Hypothalamus (tissue), 51 donors: ENCODE measurements at places on chromosomes 3 and 15.

DNA sequence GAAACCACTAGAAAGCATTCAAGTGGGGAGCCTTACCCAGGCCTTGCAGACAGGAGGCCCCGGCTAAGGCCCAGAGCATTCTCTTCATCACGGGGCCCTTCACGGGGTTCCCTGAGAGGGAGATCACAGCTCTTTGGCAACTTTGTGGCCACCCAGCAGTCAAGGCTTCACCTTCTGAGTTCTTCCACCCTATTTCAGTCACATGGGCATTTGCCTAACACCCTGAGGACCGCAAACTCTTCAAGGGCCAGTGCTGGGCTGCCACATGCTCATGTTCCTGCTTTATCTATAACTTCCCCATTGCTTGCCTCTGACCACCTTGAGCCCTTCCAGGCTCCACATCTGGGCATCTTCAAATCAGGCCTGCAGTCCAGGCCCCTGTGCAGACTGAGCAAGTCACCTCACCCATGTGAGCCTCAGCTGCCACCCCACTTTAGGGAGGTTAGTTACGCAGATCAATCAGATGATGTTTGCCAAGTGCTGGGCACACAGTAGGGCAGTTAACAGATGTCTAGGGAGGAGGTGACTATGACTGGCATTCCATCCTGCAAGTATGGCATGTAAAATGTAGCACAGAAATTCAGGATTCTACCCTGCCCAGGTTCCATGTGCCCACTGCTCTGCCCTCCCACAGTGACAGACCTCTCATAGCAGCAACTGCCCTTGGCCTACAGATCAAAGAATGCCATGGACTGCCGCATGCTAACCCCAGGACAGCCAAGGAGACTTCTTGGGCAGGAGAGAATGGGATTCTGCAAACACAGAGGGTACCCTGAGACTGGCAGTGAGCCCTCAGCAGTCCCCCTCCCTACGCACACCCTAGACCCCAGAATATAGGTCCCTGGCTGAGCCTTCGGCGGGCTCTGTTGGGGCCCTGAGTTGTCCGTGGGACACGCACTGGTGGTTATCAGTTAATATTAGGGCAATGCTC lies 37.6 kb upstream of the ZNF710 start:
- DNase-seq = no peak

GRCh38 chr15:51355096-51355495 lies 13.6 kb downstream of the GLDN start:
- DNase-seq = no peak

GRCh38 chr15:72375501-72375845 lies 341 bp downstream of the HEXA start:
- DNase-seq = no peak

DNA sequence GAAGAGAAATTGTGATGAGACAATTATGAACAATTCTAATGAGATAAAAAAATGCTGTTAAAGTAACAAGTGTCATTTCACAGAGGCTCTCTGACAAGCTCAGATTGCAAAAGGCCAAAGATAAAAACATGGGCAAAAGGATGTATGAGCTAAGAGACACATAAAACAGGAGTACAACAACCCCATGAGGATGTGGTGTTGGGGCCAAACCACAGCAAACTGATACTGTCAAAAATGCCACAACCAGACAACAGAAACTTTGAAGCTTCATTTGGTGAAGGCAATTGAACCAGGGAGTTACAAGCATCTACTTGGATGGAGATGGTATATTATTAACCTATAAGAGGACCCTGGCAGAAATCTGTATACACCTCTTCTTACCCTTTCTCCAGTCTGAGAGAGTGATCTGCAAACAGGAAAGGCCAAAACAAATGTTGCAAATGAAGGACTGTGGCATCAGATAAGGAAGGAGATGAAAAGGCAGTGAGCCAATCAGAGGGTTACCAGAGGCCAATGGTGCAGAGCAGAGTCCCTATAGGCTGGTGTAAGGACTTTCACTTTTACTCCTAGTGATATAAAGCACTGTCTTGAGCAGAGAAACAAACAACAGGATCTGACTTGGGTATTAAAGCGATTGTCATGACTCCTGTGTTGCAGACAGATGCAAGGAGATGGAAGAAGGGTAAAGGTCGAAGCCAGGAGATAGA lies 659.0 kb downstream of the NTRK3 start:
- DNase-seq = no peak

DNA sequence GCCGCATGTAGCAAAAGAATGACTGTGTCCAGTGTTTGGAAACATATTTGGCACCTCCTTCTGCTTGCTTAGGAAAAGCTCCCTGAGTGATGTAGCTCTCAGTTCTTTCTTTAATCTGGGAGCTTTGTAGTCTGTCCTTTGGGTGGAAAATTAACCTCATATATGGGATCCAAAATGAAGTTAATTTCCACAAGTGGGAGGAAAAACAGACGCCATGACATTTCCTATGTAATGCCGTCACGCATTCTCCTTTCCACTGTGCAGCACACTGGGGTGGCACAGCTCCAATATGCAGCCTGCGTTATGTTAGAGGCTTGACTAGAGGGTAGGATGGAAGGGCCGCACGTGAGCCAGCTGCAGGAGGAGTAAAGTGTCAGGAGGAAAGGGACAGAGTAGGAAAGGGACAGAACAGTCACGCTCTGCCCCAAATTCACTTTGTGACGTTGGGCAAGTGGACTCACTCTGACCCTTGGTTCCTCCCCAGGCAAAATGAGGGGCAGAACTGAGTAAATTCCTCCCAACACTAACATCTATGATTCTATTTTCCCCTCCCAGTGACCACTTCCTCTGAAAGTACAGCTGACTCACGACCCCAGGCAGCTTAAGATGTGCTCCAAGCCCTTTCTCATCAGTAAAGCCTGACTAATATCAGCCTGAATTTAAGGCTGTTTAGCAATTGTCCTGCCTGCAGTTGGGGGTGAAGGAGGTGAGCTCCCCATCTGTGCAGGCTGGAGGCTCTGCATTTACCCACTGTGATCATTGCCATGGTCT lies 176.5 kb upstream of the PFN2 start:
- no peak for DNase-seq

DNA sequence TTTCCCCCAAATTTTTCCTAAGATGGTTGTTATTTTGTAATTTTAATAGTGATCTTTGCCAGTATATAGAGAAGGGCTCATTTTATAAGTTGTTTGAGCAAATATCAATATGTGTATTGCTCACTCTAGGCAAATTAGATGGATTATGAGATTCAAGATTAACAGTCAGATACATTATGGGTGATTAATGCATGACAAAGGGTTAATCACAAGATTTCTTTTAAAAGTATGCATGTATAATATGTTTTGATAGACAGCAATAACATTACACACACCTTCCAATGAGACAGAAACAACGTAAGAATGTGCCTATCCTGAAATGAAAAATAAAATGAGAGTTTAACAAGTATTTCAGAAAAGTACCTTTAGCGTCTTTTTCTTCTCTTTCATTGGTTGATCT lies 547.6 kb upstream of the AGTR1 start:
- no peak for DNase-seq

GRCh38 chr15:65818927-65819562 lies 27.0 kb upstream of the DENND4A start:
- no peak for DNase-seq

DNA sequence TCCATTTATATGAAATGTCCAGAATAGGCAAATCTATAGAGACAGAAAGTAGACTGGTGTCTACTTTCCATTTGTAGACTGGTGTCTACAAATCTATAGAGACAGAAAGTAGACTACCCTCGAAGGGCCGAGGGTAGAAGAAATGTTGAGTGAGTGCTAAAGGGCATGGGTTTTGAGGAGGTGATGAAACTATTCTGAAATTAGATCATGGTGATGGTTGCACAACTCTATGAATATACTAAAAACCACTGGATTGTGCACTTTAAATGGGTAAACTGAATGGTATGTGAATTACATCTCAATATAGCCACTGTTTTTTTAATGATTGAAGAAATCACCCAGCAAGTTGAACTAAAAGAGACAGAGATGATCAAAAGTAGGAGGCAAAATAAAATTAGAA lies 27.9 kb downstream of the TP53BP1 start:
- DNase-seq = no peak

DNA sequence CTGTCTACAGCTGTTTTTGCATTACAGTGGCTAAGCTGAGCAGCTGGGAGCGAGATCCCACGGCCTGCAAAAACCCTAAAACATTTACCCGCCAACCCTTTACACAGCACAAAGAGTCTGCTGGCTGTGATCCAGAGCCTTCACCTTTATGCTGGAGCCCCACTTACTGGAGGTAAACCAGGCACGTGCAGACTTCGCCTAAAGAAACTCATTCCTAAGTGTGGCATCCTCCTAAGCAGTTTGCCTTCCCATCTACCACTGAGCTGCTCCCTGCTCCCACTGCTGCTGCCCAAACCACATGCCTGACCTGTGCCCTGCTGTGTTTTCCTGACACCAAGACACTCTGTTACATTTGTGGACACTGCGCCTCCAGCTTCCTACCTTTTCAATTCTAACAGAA lies 53.0 kb downstream of the CHSY1 start:
- DNase-seq = no peak

DNA sequence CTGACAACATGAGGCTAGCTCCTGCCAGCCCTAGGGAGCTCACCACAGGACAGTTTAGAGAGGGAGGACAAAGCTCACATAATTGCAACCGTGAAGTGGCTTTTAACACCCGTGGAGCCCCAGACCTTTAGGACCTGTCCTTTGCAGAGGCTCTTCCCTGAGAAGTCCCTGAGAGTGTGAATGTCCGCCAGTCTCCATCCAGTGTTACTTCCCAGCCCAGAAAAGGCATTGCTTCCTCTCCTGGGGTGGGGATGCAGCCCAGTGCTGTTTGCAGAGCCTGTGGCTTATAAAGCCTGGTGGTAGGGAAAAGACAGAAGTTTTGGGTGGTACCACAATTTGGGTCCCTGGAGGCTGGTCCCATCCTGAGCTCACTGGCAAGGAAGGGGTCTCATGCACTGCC lies 182.0 kb downstream of the SLCO3A1 start:
- DNase-seq = no peak

DNA sequence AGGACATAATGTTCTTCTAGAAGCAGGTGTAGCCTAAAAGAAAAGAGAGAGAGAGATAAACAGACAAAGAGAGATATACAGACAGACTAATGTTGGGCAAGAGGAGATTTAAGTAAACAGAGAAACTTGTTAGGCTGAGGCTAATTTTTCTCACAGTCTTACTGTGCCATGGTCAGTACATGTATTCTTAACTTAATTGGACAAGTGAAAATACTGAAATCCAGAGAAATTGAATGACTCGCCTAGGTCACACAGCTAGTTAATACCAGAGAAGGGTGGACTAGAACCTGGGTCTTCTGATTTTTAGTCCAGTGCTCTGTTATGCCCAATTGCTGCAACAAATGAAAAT lies 6.7 kb upstream of the ZNF609 start:
- DNase-seq = no peak

GRCh38 chr3:89612027-89612426 lies 504.6 kb downstream of the EPHA3 start:
- no peak for DNase-seq

- DNase-seq = no peak
Observed at GRCh38 chr3:50537421-50538129, 30.0 kb downstream of the C3orf18 start.

DNA sequence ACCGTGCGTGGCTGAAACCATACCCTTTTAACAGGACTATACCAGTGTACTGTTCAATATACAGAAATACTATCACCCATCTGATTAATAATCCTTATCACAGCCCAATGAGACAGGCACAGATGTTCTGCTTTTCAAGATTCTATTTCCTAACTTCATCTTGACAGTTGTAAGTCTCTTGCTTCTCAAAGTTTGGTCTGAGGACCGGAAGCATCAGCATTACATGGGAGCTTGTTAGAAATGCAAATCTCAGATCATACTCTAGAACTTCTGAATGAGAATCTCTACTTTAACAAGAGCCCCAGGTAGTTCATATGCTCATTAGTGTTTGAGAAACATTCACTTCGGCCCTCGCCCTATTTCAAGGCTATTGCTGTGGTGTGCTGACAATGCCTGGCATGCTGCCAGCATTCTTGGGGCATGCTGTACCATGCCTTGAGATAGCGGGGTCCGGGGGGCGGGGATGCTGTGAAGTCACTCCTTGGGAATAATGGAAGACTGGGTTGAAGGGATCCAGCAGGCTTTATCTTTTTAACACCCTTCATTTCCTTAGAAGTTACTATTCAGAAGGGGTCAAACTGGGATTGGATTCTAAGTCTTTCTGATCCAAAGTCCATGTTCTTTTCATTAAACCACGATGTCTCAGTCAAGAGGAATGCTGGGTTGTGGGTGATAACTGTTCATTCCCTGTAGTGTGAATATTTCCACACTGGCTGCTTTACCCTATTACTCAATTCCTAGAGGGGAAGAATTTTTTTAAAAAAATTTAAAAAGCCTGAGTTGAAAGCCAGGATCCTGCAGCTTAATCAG lies 194.7 kb downstream of the LPP start:
- DNase-seq = no peak

DNA sequence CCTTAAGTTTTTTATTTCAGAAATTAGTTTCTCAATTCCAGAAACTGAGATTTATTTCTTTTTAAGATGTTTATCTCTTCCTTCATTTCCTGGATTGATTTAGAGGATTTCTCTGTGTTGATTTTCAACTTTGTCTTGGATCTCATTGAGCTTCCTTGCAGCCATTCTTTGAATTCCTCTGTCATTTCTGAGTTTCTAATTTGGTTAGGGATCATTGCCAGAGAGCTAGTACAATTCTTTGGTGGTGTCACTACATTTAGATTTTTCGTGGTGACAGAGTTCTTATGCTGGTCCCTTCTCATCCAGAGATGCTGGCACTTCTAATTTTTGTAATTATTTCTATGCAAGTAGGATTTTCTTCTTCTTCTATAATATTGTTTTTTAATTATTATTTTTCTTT lies 691.1 kb upstream of the NAALADL2 start:
- DNase-seq = no peak

- no peak for DNase-seq
Observed at GRCh38 chr3:127150513-127151250, 42.2 kb upstream of the PRR23E start.

DNA sequence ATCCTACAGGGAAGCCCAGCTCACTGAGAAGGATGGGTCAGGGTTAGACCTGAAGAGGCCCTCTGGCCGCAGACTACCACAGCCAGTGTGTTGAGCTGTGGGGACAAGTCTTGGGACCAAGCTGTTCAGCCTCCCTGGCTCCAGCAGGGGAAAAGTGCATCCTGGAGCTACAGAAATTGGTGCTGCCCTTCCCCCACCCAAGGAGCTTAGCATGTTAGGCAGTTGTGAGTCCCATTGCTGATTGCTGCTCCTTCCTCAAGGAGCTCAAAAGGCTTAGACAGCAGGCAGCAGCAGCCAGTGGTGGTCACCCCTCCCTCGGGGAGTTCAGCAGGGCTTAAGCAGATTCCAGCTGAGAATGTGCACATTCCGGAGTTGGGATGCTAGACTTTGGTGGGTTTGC lies 165.6 kb downstream of the ATP8B4 start:
- DNase-seq = no peak

DNA sequence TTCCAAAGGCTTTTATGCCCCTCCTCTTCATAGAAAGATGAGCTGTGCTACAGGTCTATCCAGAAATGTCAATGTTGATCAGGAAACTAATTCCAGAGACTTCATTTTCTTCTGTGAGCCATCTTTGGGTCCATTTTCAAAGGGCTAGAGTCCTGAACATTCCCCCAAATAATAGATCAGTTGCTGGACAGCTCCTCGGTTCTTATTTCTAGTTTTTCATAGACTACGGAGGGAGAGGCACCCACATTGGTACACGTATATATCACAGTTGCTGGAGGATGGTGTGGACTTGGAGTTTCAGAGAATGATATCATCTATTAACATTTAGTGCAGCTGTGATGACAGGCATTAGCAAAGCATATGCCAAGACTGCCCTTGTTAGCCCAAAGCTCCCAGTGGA lies 59.1 kb downstream of the AGBL1 start:
- DNase-seq = no peak

- DNase-seq = peak; percentile 20
Observed at GRCh38 chr3:170418422-170419398, at the start of gene CLDN11. Gene CLDN11 (plus strand): TSS chr3:170418868. CDS start chr3:170419067, 199 bp downstream.
